ENCODE measurements at places on chromosomes 12 and 14.
A peak's percentile ranks its signal among the peaks of the same experiment; 100 is the strongest.

DNA sequence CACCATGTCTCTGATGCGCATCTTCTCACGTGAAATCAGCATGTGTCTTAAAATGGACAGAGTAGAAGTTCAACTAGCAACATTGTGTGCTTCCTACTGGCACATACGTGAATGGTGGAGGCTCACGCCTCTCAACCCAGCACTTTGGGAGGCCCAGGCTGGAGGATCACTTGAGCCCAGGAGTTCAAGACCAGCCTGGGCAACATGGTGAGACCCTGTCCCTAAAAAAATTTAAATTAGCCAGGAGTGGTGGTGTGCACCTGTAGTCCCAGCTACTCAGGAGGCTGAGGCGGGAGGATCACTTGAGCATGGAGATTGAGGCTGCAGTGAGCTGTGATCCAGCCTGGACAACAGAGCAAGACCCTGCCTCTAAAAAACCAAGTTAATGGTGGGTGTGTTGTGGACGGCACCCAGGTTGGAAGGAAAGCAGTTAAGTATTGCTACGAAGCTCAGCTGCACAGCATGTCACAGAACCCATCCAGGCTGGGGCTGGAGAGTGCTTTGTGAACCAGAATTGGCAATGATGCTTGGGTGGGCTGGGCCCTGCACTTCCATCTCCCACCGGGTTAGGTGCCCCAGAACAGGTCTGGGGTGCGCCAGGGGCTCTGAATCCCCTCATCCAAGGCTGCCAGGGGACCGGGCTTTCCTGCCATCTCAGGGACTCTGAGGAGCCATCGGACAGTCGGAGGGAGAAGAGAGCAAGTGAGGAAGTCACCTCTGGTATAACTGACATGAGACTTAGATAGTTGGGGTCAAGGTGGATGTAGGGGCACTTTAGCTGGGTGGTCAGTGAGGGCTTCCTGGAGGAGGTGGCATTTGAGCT is 33.0 kb upstream of the ULK1 start:
- no peak for DNase-seq

- no peak for DNase-seq
Measured at GRCh38 chr12:79524507-79525148, 166.1 kb downstream of the PAWR start.

DNA sequence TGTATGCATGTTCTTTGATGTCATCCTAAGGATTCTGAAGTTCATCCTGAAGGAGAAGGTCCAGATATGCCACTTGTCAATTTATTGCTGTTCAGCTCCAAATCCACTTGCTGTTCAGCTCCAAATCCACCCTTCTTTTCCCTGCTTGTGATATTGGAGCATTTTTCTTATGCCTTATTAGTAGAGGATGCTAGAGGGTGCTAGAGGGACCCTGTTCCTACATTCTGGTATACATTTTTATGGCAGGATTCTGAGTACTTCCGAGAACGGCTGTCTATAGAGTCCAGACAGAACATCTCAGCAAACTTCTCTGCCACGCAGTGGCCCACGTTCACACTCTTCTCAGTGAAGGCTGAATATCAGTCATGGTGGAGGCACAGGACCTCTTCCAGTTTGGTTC is 406.7 kb downstream of the NOVA1 start:
- no peak for DNase-seq

DNA sequence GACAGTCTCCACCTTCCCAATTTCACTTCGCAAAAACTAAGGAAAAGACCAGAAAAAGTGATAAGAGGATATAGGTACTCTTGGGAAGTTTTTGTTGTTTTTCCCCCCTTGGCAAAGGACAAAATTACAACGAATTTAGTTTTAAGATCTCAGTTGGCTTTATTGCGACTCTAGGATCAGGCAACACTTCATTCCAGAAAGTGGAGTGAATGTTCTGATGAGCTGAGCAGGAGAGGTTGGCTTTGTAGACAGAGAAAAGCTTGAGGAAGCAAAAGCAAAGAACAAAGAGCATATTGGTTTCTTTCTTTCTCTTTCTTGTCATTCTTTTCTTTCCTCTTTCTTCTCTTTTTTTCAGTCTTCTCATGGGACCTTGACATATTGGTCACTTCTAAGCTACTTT is 640 bp upstream of the ZFYVE1 start:
- DNase-seq, result no peak

- no peak for DNase-seq
Measured at GRCh38 chr14:103317251-103317650, 16.8 kb upstream of the EIF5 start.

GRCh38 chr12:107903341-107904061 is 129.0 kb downstream of the ASCL4 start:
- peak; percentile 60 for DNase-seq

DNA sequence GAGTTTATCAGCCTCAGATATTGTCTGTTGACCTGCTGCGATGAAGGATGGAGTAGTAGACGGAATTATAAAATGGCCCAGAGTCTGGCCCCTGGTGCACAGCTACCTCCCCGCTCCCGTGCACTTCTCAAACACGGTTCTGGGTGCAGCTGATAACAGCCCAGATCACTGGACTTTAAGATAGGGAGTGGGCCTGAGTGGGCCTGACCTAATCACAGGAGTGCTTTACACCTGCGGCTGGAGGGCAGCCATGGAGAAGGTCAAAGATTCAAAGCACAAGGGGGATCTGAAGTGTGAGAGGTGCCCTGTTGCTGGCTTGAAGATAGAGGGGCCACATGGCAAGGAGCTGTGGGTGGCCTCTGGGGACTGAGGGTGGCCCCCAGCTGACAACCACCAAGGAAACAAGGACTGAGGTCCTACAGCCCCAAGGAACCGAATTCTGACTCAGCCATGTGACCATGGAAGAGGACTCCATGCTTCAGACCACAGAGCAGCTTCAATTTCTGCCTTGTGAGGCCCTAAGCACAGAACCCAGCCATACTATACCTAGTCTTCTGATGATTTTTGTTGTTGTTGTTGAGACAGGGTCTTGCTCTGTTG is 113.4 kb downstream of the ZNF664 start:
- no peak for DNase-seq

DNA sequence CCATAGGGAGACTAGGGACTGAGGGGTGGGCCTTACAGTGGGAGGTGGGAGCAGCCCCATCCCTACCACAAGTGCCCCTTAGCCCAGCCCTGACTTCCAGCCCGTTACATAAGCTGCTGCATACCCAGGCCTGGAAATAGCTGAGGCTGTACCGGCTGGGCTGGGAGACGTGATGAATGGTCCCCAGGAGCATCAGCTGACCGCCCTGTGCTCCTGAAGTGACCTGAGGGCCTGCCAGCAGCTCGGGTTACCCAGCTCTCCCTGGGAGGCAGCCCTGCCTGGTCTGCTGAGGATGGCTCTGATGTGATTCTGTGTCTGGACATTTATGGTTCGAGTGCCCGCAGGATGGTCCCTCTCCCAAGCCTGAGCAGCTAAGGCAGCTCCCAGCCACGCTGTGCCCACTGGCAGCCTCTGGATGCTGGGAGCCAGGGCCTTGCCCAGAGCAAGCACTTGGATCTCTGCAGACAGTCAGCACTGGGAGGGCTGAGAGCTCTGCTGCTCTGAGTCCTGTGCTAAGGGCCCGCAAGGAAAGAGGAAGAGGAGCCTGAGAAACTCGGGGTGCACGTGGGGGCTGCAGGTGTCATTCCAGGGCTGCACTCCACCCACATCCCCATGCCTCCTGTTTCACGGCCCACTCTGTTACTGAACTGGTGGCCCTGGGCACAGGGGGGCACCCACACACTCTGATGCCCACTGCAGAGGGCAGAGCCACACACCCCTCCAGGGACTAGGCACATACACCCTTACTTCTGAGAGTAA is 20.5 kb downstream of the TAMALIN start:
- no peak for DNase-seq

DNA sequence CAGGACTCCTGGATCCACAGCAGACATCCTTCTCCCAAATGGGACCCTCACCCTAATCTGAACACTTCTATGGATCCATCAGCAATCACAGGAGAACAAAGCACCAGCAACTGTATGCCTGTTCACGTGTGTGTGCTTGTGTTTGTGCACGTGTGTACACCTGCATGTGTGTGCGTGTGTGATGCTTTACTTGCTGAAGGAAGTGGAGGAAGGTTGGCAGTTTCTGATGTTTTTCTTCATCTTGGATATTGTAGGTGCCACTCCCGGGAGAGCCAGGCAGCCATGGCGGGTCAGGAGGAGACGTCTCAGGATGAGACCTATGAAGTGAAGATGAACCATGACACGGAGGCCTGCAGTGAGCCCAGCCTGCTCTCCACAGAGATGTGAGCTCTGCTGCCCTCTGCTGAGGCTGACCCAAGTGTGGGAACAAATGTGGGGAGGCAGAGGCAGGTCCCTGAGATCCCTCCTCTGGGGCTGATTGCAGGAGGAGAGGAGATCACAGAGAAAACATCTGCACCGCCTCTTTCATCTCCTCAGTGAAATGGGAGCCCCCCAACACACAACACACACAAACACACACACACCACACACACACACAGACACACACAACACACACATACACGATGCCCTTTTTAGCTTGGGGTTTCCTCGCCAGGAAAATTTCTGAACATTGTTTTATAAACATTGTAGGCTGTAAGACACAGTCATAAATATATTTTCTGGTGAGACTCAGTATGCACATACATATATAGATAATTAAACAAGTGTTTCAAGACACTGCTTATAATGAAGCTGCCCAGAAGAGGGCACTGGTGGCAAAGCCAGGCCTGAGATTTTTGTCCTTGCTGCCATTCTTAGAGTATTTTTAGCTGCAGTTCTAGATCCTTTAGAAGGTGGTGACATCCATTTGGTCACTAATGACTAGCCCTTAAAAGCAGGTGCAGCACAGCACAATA is 112.2 kb upstream of the FKBP4 start:
- no peak for DNase-seq

- no peak for DNase-seq
Measured at GRCh38 chr12:6364044-6364374, 11.4 kb downstream of the SCNN1A start.

- no peak for DNase-seq
Measured at GRCh38 chr14:50791201-50791600, 39.8 kb downstream of the NIN start.
